ENCODE measurements at places on chromosomes 11 and 22.

DNA sequence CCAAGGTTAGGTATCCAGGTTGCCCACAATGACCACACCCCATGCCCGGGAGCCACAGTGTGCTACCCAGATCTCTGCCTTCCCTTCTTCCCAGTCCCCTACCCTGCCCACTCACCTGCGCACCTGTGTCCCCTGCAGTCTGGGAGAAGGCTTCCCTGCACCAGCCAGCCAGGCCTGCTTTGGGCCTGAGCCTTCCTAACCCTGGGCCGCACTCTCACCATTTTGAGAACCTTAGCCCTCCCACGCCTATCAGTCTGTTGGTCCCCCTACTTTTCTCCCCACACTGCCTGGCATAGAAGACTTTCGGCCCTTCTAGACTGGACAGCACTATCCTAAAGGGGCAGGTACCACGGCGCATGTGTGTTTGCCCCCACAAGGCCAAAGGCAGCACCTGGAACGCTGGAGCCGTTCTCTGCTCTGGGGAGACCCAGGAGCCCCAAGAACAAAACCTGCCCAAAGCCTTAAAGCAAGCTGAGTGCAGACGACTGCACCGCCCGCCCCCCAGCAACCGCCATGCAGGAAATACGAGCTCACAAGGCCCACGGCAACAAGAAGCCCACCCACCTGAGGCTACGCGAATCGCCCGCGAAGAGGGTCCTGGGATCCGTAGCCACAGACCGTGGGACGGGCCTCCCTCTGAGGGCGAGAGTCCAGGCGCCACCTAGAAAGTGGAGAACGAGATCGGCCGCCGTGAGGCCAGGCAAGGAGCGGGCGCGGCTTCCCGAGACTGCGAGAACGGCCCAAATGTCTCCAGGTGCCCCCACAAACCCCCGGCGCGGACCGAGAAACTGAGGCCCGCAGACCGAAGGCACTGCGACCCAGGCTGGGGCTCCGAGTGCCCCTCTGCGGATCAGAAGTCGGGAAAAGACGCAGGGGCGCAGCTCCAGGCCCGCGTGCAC is 546 bp downstream of the GNB1L start:
- no peak for DNase-seq

GRCh38 chr11:8086001-8086479 is 5.0 kb downstream of the TUB start:
- DNase-seq = no peak

GRCh38 chr11:120173807-120174206 is 35.9 kb upstream of the TRIM29 start:
- no peak for DNase-seq

DNA sequence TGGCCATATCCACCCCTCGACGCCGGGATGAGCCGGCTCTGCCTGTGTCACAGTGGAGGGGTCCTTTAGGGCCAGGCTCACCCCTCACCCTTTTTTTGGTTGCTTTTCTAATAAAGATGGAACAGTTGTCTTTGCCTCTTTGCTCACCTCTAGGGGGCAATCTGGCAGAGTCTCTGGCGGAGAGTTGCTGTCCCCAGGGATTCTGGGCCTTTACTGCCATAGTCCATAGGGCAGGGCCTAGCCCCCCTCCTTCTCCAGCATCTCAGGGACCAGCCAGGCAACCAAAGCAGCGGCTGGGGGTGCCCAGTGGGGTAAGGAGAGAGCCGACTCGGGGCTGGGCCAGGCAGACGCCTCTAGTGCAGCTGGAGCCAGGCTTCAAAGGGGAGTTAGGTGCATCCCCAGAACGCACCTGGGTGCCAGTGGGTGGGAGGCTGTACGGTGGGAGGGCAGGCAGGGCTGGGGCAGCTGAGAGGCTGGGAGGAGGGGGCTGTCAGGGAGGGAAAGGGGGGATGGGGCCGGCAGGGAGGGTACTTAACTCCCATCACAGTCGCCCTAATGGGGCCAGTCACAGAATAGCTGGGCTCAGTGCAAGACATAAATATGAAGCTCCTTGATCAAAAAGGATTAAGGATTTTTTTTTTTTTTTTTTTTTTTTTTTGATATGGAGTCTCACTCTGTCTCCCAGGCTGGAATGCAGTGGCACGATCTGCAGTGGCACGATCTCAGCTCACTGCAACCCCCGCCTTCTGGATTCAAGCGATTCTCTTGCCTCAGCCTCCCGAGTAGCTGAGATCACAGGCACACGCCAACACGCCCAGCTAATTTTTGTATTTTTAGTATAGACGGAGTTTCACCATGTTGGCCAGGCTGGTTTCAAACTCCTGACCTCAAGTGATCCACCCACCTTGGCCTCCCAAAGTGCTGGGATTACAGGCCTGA is 2.5 kb upstream of the SUSD2 start:
- DNase-seq = no peak

GRCh38 chr22:46007003-46007847 is 30.3 kb upstream of the WNT7B start:
- no peak for DNase-seq

DNA sequence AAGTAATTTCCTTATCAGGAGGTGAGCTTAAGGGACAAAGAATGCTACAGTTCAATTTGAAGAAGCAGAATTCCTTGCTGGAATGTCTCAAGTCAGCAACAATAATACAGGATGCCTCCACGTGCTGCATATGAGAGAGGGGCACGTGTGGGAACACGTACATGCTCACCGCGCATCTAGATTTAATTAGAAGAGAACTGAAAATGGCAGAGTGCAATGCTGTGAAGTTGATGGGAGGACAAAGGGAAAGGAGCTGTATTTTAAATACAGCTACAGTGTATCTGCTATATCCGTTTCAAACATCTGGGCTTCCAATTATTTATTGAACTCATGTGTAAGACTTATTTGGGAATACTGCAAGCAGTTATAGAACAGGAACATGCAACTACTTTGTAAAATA is 328.7 kb downstream of the SOX6 start:
- DNase-seq = no peak

Data from stimulated activated CD8-positive, alpha-beta memory T cell treated with anti-CD3 and anti-CD28 coated beads, Interleukin-4, amount 100 ng/mL, for 4 hours (primary cell).